Naive thymus-derived CD8-positive, alpha-beta T cell (primary cell): ENCODE measurements at places on chromosomes 16 and 17.

DNA sequence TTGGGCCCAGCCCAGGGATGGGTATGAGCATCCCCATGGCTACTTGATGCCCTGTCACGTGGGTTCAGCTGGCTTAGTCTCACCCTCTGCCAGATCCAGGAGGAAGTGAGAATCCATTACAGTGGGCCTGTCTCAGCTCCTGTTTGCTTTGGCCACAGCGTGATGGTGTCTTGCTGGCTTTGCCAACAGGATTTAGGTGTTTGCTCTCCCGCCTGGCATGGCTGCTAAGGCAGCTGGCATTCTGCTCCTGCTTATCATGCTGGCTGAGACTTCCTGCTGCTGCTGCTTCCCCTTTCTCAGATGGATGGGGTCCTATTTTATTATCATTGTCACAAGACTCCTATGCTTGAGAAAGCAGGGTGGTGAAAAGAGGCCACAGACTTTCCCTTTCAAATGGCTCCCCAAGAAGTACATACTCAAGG, 28.3 kb upstream of the HOXB13 start:
- no peak for DNase-seq

DNA sequence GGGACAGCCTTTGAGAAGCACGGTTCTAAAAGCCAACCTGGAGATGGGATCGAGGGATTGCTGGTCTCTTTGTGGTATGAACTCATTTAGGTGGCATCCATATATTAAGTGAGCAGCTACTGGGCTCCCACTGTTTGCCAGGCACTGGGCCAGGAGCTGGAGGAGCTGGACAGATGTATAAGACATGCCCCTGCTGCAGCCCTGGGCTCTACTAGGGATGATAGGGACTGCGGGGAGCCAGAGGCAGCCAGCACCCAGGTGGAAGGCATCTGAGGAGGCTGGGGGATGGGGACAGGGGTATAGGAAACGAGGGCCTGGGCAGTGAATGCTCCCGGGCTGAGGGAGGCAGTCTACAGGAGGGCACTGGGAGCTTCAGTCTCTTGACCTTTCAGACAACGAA, 53.0 kb upstream of the MEAK7 start:
- DNase-seq: no peak

DNA sequence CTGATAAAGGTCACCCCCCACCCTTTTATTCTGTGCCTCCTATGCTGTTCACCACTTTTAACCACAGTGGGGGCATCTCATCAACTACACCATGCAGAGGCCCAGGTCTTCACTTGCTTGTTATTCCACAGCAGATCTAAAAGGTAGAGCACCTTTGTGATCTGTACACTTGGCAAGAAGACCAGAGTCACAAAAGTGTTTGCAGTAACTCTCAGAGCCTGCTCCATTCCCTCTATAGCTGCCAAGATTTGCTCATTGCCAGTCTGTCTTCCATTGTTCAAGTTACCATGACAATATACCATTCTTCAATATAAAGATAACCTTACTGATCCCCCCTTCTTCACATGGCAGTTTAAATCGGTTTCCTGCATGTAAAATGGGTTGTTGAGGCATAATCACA, 180.0 kb downstream of the TOX3 start:
- DNase-seq: no peak

DNA sequence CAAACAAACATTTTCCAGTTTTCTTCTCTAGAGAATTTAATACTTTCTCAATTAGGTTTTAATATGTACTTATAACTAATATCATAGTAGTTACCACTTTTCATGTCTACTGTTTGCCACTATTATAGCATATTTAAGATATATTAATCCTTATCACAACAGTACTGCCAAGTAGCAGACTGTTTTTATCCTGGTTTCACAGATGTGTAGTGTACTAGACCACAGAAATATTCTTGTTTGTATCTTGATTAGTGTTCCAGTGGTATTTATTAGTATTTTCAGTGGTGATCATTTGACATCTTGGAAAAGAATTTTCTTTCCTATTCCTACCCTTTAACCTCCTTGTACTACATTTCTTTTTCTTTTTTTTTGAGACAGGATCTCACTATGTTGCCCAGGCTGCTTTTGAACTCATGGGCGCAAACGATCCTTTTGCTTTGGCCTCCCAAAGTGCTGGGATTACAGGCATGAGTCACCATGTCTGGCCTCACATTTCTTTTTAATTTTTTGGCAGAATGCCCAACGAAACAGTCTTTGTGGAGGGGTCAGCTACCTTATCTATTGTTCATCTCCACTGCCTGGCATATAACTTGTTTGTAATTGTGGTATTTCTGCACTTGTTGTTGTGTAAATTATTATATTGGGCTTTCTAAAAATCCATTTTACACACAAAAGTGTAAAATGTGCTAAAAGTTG, 27.2 kb downstream of the MAP2K4 start:
- DNase-seq: no peak

GRCh38 chr16:48499923-48500381, 110.0 kb downstream of the N4BP1 start:
- no peak for DNase-seq

GRCh38 chr17:4232168-4232813, 31.5 kb downstream of the ANKFY1 start:
- no peak for DNase-seq

DNA sequence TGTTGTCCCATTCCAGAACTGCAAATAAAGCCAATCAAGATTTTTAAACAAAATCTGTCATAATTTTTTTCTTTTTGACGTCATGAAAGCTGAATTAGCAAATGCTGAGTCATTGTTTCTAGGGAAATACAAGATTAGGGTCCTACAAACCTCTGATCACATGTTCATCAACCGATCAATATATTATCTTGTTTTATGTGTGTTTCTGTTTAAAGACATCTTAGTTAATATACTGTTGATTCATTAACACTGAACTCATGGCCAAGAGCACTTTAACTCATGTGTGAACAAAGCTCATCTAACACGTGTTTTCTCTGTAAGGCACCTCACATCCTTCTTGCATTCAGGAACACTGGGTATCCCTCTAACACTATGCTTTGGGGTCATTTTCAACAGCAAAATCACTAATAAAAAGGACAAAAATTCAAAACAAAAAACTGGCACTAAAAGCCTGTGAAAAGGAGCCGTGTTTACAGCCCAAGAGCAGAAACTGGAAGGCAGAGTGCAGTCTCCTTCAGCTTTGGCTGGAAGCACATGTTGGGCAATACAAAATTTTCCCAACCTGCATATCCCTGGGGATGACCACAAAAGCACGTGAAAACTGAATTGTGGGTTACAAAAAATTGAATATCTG, 102.5 kb downstream of the PARN start:
- DNase-seq: no peak

DNA sequence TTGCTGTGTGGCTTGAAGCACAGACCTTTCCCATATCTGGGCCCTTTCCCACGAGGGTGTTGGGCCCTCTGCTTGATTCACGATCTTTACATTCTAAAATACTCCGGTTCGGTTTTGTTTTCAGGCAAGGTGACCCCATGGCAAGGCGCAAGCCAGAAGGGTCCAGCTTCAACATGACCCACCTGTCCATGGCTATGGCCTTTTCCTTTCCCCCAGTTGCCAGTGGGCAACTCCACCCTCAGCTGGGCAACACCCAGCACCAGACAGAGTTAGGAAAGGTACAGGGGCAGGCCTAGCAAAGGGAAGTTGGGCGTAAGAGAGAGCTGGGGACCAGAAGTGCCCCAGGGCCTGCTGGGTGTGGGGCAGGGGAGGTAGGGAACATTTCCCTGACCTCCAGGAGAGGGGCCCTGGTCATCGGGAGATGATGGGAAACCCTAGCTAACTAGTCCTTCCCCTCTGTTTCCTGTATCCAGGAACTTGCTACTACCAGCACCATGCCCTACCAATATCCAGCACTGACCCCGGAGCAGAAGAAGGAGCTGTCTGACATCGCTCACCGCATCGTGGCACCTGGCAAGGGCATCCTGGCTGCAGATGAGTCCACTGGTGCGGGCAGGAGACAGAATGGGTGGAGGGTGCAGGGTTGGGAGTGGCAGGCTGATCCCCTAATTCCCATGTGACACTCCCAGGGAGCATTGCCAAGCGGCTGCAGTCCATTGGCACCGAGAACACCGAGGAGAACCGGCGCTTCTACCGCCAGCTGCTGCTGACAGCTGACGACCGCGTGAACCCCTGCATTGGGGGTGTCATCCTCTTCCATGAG, 1.4 kb downstream of the ALDOA start:
- no peak for DNase-seq

DNA sequence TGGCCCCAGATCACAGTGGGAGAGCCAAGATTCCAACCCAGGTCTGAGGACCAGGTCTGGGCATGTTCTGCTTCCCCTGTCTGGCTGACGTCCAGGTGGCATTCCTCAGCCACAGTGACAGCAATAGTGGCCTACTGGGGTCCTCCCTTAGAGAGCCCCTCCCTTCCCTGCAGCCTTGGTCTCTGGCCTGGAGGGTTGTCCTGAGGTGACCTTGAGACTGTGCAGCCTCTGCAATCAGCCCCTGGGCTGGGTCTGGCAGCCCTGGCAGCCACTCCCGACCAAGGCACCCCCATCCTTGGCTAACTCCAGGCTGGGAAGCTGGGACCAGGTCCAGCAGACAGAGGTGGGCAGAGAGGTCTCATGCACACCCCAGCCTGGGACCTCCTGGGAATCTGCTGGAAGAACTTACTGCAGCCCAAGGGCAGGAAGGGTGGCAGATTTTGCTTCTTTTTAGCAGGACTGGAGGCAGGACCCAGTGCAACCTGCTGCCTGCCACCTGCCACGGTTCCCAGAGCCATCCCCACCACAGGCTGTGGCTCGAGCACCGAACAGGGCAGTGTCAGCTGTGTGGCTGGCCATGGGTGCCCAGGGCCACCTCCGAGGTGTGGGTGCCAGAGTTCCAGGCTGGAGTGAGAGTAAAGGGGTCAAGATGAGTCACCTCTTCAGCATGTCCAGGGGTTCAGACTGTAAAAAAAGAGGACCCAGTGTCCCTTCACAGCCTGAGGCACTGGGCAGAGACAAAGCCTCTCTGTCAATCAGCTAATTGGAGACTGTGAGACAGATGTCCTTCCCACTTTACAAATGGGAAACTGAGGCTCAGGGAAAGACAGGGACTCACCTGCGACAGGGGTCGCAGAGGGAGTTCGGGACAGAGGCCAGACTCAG, 12.6 kb downstream of the GRB7 start:
- DNase-seq: no peak

- DNase-seq: no peak
Observed at GRCh38 chr17:76219670-76220383, 20.5 kb downstream of the RNF157 start.

GRCh38 chr16:6153901-6154300, 1056.3 kb upstream of the EEF2KMT start:
- DNase-seq: no peak

- no peak for DNase-seq
Observed at GRCh38 chr17:19534562-19535149, 1.0 kb downstream of the SLC47A1 start.

DNA sequence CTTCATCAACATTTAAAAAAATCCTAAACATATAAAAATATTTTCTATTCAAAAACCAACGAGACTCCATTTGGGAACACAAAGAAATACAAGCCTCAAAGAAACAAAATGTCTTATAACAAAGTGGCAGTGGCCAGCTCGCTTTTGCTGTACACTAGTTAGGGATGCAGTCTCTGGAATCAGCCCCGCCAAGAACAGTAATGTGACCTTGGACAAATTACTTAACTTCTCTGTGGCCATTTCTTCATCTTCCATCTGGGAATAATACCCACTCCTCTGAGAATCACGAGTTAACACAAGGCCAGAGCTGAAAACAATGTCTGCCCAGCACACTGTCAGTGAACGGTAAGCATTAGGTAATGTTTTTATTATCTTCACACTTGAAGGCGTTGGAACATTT, 5.6 kb downstream of the STAT5B start:
- DNase-seq: no peak

- DNase-seq: no peak
Observed at GRCh38 chr16:72975809-72976437, 72.0 kb downstream of the ZFHX3 start.

- no peak for DNase-seq
Observed at GRCh38 chr17:50184611-50185398, 16.6 kb downstream of the COL1A1 start.

DNA sequence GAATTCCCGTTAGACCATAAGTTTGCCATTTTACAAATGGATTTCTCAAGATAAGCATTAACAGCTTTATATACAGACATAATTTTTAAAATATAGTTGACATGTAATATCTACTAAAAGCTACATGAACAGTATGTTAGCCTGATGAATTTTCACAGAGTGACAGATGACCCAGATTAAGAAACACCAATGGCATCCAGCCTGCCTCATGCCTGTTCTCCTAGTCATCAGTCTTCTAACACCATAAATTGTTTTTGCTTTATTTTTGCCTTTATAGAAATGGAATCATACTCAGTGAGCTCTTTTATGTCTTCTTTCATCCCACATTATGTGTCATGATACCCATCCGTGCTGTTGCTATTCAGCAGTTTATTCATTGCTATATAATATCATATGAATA, 80.0 kb downstream of the ATF7IP2 start:
- no peak for DNase-seq

- no peak for DNase-seq
Observed at GRCh38 chr17:66518108-66518507, 215.7 kb downstream of the PRKCA start.

GRCh38 chr17:75535119-75535537, 9.6 kb downstream of the LLGL2 start:
- no peak for DNase-seq

DNA sequence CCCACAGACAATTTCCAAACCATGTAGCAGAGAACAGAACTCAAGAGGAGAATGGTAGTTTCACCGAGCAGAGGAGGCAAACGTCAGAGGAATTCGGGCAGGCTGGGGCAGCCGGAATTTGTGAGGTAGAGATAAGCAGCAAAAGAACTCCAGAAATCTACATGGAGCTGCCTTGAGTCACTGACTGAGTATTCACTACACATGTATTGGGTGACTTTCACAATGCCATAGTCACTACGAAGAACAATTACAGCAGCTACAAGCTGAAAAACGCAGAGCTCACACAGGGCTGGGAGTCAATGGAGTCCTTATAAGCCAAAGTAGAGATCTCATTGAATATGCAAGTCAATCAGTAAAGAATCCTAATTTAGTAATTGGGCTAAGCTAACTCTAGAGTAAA, 13.4 kb downstream of the CMC2 start:
- no peak for DNase-seq

GRCh38 chr17:5396612-5397011, 22.9 kb downstream of the NUP88 start:
- no peak for DNase-seq

DNA sequence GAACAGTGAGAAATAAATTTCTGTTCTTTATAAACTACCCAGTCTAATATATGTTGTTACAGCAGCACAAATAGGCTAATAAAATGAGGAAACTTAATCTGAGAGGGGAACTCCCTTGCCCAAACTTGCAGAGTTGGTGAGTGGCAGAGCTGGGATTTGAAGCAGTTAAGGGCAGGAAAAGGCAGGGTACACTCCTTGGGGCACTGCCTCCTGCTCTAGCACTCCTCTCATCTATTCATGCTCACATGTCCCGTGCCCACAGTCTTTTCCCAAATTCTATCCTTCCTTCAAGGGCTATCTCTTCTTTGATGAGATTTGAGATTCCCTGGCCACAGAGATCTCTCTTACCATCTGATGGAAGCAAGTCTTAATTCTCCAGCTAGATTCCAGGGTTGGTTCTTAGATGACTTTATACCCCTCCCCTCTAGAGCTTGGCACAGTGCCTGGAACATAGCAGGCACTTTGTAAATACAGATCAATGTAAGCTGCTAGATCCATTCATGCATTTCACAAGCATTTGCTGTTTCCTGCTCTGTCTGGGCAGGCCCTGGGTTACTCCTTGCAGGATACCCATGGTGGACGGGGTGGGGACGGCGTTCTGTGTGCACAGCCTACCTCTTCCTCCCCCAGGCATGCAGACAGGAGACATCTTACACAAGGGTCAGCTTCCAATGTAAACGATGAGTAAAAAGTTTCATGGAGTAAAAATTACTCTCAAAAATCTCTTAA, 39.2 kb upstream of the ABCC12 start:
- DNase-seq: no peak
